ENCODE measurements at places on chromosomes 2 and 18. TPM values are rescaled to one million over a fixed set of nuclear protein-coding genes. Genes with fewer than 3 reads are reported as not detected.

DNA sequence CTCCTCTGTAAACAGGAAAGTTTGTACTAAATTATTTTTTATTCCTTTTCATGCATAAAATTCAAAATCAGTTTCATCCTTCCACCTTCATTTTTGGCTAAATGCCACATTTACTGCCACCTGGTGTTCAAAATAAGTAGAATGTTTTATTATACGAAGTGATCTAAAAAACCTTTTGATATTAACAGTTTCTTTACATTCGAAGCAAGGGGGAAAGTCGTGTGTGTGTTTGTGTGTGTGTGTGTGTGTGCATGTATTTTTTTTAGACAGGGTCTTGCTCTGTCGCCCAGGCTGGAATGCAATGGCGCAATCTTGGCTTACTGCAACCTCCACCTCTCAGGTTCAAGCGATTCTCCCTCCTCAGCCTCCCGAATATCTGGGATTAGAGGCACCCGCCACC lies 9.0 kb upstream of the SCN9A start:
- no peak for DNase-seq

- DNase-seq, result no peak
Measured at GRCh38 chr18:37309059-37309458, 256.5 kb downstream of the CELF4 start.

DNA sequence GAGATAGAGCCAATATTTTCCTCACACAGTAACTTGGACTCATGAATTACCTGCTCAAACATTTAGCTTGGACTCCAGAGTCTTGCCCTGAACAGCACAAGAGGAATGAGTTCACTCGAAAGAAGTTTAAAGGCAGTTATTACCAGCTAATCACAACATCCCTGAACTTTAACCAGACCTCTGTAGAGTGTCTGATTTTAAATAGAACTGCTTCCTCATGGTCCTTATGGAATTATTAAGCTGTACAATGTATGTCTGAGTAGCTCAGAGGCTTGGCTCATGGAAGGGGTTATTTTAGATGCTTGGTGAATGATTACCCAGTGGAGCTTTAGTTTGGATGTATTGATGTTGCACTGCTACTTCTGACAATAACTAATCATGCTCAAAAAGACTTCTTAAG lies 183.1 kb downstream of the FMNL2 start:
- DNase-seq, result no peak

DNA sequence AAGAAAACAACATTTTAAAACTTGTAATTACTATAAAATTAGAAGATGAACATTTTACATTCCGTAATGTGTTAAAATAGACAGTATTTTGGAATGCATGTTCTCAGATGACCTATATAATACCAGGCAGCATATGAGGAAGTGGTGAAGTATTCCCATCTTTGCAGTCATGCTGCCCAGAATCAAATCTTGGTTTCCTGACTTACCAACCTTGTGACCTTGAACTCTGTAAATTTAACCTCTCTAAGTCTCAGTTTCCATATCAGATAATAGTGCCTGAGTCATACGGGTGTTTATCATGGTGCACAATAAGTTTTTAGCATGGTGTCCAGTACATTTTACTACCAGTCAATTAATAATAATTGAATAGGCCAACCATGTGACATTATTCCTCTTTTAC lies 7.3 kb upstream of the GALM start:
- no peak for DNase-seq

DNA sequence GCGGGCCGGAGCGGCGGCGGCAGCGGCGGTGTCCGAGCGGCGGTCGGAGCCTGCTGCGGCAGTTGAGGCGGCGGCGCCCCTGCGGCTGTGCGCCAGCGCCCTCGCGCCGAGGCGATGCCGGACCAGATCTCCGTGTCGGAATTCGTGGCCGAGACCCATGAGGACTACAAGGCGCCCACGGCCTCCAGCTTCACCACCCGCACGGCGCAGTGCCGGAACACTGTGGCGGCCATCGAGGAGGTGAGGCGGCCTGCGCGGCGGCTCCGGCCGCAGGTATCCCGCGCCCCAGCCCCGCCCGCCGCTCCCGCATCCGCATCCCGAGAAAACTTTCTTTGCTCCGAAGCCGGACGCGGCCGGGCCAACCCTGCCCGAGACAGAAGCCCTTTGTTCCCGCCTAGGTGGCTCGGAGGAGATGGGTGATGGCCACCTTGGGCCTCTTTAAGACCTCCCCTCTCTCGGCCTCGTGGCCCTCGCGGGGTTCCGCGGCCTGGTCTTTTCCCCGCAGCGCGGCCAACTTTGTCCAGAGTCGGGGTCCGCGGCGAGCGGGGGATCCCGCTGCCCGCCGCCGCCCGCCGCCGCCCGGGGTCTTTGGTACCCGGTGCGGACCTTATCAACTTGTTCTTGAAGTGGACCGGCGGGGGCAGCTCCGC lies 504 bp downstream of the ASAP2 start:
- DNase-seq, result no peak

- no peak for DNase-seq
Measured at GRCh38 chr2:201377218-201377617, 20.1 kb upstream of the FLACC1 start.

- DNase-seq, result no peak
Measured at GRCh38 chr18:78787751-78788150, 191.9 kb upstream of the SALL3 start.

GRCh38 chr18:37582261-37582660 lies 16.7 kb upstream of the CELF4 start:
- DNase-seq, result no peak

DNA sequence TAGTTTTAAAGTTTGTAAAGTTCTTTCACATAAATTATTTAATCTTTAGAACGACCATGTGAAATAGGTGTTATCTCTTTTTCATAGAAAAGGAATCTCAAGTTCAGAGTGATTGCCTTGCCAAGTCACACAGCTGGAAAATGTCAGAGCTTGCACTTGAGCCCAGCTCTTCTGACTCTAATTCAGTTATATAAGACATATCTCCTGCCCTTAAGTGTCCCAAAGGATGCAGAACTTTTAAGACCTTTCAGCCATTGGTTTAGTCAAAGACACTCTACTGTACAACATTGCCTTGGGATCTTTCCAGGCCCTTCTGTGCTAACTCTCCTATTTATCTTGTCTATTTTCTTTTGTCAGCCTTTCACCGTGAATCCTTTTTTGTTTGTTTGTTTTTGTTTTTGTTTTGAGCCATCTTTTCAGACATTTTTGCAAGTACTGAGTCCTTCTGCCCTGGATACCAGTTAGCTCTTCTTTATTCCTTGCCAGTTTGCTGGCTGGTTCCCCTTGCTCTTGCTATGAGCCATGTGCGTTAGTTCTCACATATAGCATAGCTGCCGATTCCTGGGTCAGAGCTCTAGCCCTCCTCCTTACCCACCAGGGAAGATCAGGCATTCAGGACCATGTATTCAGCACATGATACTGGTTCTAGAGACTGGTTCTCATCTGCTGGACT lies 160.0 kb upstream of the MYO3B start:
- no peak for DNase-seq

Gene CNDP1
- 66.3 TPM for total RNA-seq

Gene MAL
- total RNA-seq, result 0.28 TPM

Gene LCT
- total RNA-seq, result not detected

Gene CYS1
- 0.65 TPM for total RNA-seq

Gene SERPINB7
- total RNA-seq, result not detected

Data from left lobe of liver (tissue), 2 donors.